Fibroblast of skin of right biceps (primary cell): ENCODE measurements at places on chromosomes 12 and 14.

- DNase-seq: no peak
Observed at GRCh38 chr14:75497191-75497590, 25.1 kb upstream of the BATF start.

GRCh38 chr12:47419497-47419896 lies 286.3 kb downstream of the RPAP3 start:
- peak; percentile 77 for DNase-seq

GRCh38 chr12:108315486-108316105 lies 23.5 kb downstream of the CMKLR1 start:
- DNase-seq: no peak

DNA sequence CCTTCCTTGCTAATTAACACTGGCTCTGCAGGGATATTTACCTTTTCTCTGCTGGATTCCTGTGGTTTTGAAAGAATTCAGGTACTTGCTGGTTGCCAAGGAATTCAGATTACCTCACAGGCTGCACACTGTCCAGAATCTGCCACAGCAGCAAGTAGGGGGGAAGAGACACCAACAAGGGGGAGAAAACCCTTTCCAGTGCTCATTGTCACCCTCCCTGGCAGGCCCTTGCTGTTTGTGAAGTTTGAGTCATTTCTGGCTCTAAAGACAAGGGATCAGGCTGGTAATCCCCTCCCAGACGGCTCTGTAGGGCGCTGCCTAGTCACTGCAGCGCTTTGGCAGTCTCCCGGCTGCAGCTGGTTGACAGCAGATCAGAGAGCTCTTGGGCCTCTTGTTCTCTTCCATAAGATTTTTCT lies 50.8 kb downstream of the TTLL5 start:
- DNase-seq: peak; percentile 95

- DNase-seq: no peak
Observed at GRCh38 chr14:77570706-77571268, 45.6 kb downstream of the SPTLC2 start.

- DNase-seq: no peak
Observed at GRCh38 chr14:65472189-65472588, 59.7 kb downstream of the FUT8 start.

- DNase-seq: no peak
Observed at GRCh38 chr12:67107235-67107634, 161.9 kb upstream of the CAND1 start.
